ENCODE measurements at places on chromosomes 3 and 15.

DNA sequence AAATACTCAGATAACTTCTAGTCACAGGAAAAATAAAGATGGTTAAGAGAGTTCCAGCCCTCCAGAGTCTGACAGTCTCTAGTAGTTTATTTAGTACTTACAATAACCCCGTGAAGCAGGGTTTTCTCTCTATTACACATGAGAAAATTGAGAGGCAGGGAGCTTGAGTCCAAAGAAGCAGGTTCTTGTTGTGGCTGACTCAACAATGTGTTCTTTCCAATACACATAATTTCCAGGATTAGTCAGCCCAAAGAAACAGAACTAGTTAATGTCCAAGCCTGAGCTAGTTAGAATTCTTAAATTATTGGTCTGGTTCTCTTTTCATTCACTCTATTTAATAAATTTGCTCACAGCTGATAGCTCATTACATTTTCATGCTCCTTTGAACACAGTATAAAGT, 49.9 kb downstream of the ALDH1A2 start:
- no peak for DNase-seq

DNA sequence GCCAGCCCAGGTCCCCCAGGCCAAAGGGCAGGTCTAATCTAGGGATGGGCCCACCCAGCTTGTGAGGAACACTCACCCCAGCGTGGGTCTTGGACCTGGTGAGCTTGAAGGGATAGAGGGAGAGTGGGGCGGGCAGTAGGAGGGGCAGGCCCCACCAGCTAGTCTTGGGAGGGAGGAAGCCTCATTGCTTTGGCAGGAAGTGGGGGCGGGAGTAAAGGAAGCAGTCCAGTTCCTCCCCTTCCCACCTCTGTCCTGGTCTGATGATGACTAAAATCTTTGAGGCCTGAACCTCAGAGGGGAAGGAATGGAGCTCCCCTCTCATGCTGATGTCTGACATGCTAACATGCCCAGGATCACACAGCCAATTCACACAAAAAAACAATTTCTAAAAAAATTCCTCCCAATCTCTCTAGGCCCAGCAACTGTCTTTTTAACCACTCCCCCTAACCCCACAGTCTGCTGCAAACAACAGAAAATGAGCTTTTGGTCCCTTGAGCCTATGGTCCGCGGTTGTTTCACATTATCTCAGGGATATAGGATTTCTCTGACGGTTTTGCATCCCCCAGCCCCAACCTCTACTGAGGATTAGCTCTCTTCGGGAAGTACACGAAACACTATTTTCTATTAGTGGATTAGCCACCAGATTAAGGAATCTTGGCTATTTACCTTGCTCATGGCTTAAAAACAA, 30.7 kb upstream of the DUSP7 start:
- DNase-seq: no peak

- DNase-seq: no peak
These were observed 10.7 kb downstream of the DRD3 start for GRCh38 chr3:114168150-114168549.

GRCh38 chr3:8980756-8981257, 17.5 kb upstream of the RAD18 start:
- no peak for DNase-seq

GRCh38 chr3:6039971-6040370, 820.9 kb upstream of the GRM7 start:
- no peak for DNase-seq

Data from germinal center (tissue), 1 donor.